ENCODE measurements at places on chromosomes 3 and 15.

DNA sequence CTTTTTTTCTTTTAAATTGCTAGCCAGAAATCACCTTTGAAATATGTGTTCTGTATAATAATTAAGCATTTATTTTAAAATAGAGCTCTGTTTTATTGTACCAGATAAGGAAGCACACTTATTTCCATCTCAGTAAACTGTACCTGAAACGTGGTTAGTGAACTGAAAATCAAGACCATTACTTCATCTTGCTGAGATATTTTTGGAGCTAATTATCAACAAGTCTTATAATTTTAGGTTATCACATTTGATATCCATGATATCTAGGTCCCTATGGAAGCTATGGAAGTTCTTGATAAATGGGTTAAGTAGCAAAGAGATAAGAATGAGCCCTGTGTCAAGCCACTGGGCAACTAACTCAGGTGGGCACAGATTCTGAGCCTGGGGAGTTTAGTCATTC, 187.2 kb downstream of the NFKBIZ start:
- no peak for DNase-seq

DNA sequence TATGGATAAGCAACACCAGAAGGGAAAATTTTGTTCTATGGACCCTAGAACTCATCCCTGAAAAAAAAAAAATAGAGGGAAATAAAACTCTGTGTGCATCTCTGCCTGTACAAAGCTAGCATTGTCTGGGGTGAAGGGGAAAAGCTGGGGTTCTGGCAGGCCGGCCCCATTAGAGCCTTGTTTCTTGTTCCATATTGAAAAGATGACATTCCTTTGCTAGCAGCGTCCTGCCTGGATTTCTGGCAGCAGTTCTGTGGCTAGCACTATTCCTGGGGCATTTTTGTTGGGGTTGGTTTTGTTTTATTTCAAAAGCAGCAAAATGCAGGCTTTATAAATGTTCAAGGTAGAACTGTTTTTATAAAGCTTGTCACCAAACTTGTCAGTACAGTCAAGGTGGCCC, 45.2 kb downstream of the RARB start:
- no peak for DNase-seq

DNA sequence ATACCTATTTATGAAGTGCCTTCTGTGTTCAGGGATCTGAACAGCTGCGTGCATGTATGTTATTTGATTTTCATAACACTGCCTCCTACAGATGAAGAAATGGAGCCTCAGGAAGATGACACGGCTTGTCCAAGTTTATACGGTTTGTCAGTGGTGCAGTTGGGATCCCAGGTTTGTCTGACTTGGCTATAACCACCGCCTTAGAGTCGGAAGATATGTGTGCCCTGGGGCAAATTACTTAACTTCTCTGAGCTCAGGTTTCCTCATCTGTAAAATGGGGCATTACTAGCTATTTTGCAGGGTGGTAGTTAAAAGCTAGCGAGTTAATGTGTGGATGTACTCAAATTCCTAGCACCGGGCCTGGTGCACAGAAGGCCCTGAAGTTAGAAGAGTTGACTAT, 54.1 kb upstream of the ANP32A start:
- DNase-seq = no peak

- DNase-seq = peak; percentile 36
Observed at GRCh38 chr3:126300761-126301481, 56.3 kb downstream of the KLF15 start.

DNA sequence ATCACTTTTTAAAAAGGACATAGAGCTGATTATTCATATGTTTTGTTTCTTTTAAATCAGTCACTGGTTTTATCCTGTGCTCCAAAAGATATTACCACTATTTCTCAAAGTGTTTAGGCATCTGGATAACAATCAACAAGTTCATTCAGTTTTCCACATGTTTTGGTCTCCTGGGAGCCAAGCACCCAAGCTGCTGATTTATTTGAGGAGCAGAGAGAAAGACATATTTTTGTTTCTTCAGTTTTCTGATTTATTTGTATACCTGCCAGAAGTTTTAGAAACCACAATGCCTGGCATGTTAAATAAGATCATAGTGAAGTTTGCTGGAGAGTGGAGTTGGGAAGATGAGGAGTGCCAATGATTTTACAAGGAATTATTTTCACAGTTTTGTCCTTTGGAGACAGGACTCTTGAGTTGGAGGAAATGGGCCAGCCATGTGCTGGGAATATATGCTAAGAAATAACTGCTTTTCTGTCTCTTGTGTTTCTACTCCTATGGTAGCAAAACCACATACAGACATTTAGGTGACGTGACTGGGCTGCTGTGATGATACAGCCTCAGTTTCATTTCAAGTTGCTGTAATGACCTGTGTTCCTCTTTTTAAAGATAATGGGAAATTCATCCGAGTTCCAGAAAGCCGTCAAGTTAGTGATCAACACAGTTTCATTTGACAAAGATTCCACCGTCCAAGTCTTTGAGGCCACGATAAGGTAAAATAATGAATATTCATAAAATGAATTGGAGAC, 11.7 kb downstream of the EDEM1 start:
- no peak for DNase-seq

GRCh38 chr3:24490151-24490550, 4.5 kb downstream of the THRB start:
- peak; percentile 75 for DNase-seq

DNA sequence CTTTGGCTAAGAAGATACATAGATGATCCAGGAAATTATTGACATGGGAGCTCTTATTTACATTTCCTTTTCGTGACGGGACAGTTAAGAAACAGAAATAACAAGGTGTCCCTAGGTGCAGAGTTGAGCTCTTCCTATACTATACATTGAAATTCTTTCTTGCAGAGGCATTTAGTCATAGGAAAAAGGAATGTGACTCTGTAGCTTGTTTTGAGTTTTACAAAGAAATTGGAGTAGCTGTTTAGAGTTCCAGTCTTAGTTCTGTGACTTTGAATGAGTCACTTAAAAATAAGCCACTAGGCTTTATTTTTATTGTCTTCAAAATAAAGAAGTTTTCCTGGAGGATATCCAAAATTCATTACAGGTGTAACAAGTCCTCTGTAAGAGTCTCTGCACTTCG, 723.5 kb upstream of the SGO1 start:
- no peak for DNase-seq

DNA sequence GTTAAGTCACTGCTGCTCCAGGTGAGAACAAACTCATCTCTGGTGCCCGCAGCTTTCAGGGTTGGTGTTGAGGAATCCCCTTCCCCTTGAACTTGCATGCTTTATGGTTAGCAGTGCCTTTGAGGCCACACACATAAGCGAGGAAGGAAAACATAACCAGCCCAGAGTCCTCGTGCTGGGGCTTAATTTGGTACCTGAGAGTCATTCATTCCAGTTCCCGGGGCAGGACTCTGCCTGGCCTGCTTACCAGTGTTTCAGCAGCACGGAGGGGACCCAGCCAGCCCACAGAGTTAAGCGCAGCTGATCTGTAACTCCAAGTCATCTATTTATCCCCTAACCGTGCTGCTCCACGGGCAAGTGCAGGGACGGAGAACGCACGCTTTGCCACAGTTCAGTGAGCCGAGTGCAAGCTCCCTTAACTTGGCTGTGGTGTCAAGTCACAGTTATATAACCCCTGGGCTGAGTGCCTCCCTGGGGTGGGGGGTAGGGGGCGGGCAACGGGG, 302.3 kb upstream of the ICE2 start:
- DNase-seq = peak; percentile 85

- no peak for DNase-seq
Observed at GRCh38 chr3:79285380-79285779, 482.4 kb downstream of the ROBO1 start.

DNA sequence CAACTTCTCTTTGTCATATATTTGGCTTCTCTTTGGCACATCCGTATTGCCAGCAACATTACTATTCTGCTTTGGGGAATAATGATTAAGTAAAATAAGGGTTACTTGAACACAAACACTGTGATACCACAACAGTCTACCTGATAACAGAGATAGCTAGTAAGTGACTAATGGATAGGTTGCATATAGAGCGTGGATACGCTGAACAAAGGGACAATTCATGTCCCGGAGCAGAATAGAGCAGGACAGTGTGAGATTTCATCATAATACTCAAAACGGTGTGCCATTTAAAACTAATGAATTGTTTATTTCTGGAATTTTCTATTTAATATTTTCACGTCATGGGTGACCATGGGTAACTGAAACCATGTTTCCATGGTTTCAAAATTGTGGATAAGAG, 54.1 kb downstream of the SCN5A start:
- no peak for DNase-seq

- DNase-seq = no peak
Observed at GRCh38 chr3:169280646-169281045, 382.9 kb downstream of the MECOM start.

- no peak for DNase-seq
Observed at GRCh38 chr3:161358488-161358887, 12.8 kb downstream of the SPTSSB start.

- no peak for DNase-seq
Observed at GRCh38 chr15:67130166-67130565, 64.8 kb downstream of the SMAD3 start.

- DNase-seq = no peak
Observed at GRCh38 chr3:81462921-81463320, 298.5 kb downstream of the GBE1 start.

GRCh38 chr15:80587816-80588456, 107.2 kb upstream of the ABHD17C start:
- no peak for DNase-seq

GRCh38 chr15:49991587-49991986, 127.4 kb downstream of the ATP8B4 start:
- no peak for DNase-seq

- no peak for DNase-seq
Observed at GRCh38 chr3:145820170-145820569, 340.8 kb downstream of the PLOD2 start.

- no peak for DNase-seq
Observed at GRCh38 chr3:195700319-195700718, 20.5 kb upstream of the MUC20 start.

DNA sequence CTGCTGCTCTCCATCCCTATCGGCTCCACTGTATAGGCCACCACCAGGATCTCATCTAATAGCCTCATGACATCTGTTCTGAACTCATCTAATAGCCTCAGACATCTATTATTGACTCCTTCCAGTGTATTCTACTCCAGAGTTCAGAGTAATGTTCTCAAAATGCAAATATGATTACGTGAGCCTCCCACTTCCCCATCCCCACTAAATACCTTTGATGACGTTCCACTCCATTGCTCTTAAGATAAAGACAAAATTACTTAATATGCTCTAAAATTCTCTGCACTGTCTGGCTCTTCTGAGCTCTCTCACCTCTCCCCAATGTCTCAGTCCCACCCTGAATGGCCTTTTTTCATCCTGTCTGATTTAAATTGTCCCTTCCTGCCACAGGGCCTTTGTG, 94.7 kb downstream of the SAMMSON start:
- DNase-seq = no peak

DNA sequence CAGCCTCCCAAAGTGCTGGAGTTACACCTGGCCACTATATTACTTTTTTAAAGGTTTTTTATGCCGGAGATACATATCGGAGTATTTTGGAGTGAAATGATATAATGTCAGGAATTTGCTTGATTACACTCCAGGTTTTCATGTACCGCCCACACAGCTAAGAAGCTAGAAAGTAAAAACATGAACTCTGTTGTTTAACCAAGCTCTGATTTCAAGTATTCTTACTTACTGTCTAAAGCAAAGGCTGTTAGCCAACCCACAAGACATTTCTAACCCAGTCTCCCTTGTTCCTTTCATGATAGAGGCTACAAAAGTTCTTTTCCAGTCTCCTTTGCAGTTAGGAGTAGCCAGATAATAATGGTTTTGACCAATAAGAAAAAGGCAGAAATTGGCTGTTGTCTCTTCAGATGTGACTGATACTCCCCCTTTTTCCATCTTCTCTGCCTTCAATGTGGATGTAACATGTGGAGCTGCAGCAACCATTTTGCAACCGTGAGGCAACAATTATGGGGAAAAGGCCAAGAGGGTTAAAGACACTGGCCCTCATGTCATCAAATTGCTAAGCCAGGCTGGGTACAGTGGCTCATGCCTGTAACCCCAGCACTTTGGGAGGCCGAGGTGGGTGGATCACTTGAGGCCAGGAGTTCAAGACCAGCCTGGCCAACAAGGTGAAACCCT, 6.1 kb upstream of the CP start:
- DNase-seq = no peak

DNA sequence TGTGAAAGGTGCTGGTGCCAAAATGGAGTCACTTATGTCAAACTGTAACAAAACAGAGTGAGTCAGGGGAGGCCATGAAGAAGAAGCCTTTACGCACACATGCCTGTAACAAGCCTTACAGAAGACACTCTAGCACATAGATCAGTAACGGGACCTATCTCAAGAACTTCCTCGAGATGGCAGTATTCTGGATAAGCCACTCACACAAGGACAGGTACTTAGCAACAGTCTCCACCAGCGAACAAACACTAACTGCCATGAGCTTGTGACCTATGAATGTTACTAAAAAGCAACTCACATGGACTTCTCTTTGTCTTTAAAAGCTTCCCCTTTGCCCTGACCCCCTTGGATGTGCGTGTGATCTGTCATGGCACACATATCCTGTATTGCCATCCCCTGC, 235.1 kb downstream of the CD47 start:
- DNase-seq = no peak

GRCh38 chr15:92018535-92019239, 165.2 kb downstream of the SLCO3A1 start:
- DNase-seq = no peak

- no peak for DNase-seq
Observed at GRCh38 chr15:67248011-67248505, 6.4 kb downstream of the AAGAB start.

GRCh38 chr3:38590521-38590920, 59.0 kb downstream of the SCN5A start:
- DNase-seq = peak; percentile 60

DNA sequence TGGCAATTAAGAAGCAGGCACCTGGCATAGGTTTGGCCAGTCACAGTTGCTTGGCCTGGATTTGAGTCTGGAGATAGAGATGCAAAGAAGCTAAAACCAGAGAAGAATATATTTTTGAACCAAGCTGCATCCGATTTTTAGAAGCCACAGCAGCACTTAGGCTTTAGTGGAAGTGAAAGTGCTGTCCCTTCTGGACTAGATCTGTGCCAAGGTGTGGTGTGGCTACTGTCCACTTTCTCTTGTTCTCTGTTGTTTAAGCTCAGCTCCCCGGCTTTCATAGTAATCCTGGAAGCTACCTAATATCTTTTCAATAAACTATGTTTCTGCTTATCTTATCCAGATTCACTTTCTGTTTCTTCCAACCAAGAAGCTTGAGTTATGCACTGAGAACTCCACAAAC, 183.4 kb upstream of the THRB start:
- DNase-seq = no peak

GRCh38 chr3:141320399-141321108, 47.8 kb upstream of the ZBTB38 start:
- DNase-seq = no peak

DNA sequence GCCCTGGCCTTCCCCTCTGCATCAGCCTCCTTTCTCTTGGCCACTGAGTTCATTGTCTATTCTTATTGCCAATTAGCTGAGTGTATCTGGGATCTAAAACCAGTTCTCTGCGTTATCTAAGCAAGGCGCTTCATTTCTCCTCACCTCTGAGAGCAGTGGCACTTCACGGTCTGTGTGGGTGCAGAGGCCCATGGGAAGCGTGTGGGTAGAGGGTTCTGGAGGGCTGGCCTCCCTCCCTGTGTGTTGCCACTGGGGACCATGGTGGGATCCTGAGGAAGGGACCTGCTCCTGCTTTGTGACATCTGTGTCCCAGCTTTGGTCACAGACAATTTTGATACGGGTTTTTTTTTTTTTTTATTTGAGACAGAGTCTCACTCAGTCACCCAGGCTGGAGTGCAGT, 32.7 kb downstream of the EDEM1 start:
- no peak for DNase-seq

GRCh38 chr15:65580287-65580686, 30.6 kb downstream of the INTS14 start:
- DNase-seq = no peak

- no peak for DNase-seq
Observed at GRCh38 chr15:35071106-35071505, 14.0 kb downstream of the NANOGP8 start.

All from lower leg skin (tissue), 4 donors.